ENCODE measurements at places on chromosomes 7 and 10.

- no peak for DNase-seq
Observed at GRCh38 chr7:100577507-100577906, 3.8 kb upstream of the SAP25 start.

- DNase-seq, result no peak
Observed at GRCh38 chr10:77321838-77322237, 315.8 kb downstream of the KCNMA1 start.

DNA sequence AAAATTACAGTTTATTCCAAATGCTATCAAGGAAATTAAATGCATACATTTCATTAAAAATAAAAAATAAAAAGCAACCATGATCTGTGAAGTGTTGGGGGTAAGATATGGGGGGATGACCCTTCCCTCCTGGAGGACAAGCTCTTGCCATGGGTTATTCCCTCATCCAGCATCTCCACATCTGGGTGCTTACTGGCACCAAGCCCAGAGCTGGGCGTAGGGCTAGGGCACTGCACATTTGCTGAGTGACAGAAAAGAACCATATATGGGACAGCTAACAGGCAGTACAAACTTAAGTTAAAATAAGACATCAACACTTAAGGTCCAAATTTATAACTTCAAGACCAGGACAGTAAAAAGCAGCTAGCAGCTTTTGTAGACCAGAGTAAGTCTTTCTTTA is 10.2 kb downstream of the CCDC6 start:
- no peak for DNase-seq

GRCh38 chr7:130986261-130986690 is 252.3 kb upstream of the KLF14 start:
- no peak for DNase-seq

DNA sequence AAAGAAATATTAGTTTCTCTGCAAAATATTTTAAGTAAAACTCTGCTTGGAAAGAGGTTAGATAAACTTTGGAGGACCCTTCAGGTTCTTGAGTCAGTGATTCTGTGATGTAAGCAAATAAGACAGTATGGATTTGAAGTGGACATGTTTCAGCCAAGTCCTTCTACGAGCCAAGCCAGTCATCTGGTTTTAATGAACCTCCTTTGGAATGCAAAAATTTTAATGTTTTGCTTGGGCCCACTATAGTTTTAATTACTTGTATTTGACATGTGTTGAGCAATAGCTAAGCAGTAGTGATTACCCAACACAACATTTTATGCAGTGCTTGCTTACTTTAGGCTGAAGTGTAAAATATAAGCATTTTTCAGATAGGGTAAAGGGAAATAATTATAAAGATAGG is 296.3 kb upstream of the SEMA3D start:
- DNase-seq, result no peak

GRCh38 chr10:27819781-27820531 is 74.3 kb upstream of the MKX start:
- DNase-seq, result no peak

GRCh38 chr7:149799397-149800168 is 26.2 kb upstream of the ZNF467 start:
- peak; percentile 54 for DNase-seq

DNA sequence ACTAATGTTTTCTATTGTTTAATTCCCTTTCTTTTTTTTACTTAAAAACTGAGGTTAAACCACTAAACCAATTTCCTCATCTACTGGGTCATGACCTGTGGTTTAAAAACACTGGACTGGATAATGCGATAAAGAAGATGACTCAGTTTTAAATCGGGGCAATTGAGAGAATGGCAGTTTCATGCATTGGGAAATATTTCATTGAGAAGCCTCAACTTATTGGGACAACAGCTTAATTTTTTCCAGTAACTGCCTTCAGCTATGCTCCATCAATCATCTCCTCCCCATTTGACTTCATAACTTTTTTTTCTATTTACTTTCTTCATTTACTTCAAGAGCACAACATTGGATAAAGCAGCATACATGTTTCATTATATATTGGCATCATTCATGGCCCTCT is 61.8 kb upstream of the MET start:
- DNase-seq, result no peak

DNA sequence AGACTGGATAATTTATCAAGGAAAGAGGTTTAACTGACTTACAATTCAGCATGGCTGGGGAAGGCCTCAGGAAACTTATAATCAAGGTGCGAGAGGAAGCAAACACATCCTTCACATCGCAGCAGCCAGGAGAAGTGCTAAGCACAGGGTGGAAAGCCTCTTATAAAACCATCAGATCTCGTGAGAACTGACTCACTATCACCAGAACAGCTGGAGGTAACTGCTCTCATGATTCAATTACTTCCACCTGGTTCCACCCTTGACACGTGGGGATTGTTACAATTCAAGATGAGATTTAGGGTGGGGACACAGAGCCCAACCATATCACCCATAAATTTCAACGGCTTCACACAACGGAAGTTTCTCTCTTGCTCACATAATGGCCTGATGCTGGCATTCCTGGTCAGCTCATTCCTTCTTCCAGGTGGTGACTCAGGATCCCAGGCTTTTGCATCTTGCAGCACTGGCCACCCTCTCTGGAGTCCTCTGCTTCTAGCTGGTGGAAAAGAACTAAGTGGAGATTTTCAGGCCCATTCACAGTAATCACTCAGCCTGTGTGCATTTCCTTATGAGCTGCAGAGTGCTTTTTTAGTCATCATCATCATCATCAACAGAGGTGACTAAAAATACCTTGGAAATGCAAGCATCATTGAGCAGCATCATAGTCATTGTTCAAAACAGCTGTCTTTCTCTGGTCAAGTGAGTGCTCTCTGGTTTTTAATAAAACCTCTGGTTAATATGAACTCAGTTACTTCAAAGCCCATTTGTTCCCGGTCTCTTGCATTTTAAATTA is 308.1 kb downstream of the SFMBT2 start:
- no peak for DNase-seq

- DNase-seq, result no peak
Observed at GRCh38 chr7:150382123-150382843, 3.2 kb downstream of the ZNF775 start.

- no peak for DNase-seq
Observed at GRCh38 chr7:81594767-81595166, 175.1 kb downstream of the HGF start.

DNA sequence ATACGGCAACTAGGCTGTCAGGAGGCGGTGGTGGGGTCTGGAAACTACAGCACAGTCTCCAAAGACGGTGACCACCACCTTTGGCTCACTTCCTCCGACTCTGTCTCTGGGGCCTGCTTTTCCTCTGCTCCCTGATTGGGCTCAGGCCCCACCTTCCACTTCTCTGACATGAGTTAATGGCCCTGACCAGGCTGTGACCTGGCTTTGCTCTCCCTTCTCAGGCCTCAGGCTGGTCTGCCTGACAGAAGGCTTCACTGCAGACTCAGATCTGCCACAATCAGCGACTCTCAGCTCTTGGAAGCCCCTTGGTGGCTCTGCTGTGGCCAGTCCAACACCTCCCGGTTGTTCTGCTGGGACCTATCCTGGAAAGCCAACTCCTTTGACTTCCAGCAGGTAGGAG is 7.7 kb downstream of the STYXL1 start:
- no peak for DNase-seq
